CD4-positive, CD25-positive, alpha-beta regulatory T cell (primary cell): ENCODE measurements at places on chromosomes 7 and 10.
A peak's percentile ranks its signal among the peaks of the same experiment; 100 is the strongest.

GRCh38 chr7:68238204-68238805, 1241.7 kb downstream of the TYW1 start:
- no peak for DNase-seq

DNA sequence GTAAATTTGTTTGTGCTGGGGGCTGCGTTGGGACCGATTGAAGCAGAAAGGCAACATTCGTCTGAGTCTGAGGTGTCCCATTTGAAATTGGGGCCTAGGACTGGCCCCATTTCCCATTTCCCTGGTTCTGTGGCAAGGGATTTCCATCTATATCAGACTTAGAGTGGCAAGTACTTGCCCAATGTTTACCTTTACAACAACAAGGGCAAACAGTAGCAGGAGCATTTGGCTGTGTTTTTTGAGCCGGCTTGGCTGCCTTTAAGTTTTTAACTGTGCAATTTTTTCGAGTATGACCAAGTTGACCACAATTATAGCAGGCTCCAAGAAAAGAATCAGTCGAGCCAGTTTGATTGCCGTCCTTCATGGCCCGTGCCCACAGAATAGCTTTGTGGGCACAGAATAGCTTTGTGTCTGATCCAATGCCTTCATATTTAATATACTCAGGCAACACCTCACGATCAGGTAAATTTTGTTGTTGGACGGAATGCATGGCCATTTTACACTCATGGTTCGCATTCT, 4.7 kb upstream of the CYP17A1 start:
- no peak for DNase-seq

GRCh38 chr7:17646253-17646956, 293.9 kb downstream of the SNX13 start:
- peak; percentile 12 for DNase-seq

GRCh38 chr7:114630201-114630990, 215.8 kb downstream of the FOXP2 start:
- no peak for DNase-seq

DNA sequence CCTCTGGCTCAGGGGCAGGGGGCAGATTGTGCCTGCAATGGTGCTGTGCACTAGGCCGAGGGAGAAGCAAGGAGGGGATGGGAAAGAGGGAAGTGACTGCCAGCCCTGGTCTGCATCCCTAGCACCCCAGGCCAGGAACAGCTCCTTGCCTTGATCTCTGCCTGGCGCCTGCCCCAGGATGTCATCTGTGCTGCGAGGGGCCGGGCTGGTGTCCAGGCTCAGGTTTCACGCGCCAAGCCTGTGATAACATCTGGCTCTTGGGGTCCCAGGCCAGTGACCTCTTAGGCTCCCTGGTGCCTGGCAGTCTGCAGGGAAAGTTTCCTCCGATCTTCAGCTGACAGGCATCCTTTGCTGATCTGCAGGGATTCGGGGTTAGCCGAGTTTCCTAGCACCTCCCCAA, 193.5 kb upstream of the GPR26 start:
- no peak for DNase-seq

GRCh38 chr7:1855725-1856160, 185.7 kb downstream of the ELFN1 start:
- no peak for DNase-seq

DNA sequence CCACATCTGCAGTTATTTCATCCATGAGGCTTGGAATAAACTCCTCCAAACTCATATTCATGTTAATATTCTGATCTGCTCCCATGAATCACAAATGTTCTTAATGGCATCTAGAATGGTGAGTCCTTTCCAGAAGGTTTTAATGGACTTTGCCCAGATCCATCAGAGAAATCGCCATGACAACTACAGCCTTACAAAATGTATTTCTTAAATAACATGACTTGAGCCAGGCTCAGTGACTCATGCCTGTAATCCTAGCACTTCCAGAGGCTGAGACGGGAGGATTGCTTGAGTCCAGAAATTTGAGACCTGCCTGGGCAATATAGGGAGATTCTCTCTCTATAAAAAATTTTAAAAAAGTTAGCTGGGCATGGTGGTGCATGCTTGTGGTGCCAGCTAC, 102.1 kb upstream of the TMEM168 start:
- no peak for DNase-seq

GRCh38 chr10:11874568-11875493, 51.7 kb downstream of the PROSER2 start:
- no peak for DNase-seq

GRCh38 chr7:113657603-113658002, 261.2 kb downstream of the PPP1R3A start:
- DNase-seq, result no peak

GRCh38 chr7:130363026-130363847, 17.1 kb upstream of the CPA1 start:
- no peak for DNase-seq

- DNase-seq, result no peak
Measured at GRCh38 chr10:7649673-7650300, 17.0 kb downstream of the ITIH5 start.

- DNase-seq, result no peak
Measured at GRCh38 chr10:32318476-32318896, 28.5 kb downstream of the EPC1 start.

DNA sequence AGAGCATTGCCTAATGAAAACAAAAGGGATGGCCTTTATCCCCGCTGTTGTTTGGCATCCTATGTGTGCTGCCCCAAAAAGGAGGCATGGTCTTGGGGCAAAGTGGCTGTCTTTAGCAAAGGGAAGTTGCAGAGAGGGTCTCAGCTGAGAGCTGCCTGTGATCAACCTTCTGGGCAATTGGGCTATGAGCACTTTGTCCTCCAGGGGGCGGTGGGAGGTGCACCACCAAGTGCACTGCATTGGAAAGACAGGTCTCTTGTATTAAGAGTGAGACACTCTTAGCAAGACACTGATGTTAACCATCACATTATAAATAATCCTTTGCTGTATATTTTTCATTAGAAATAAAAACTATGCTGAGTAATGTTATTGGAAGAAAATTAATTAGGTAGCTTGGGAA, 314.8 kb downstream of the POM121L12 start:
- no peak for DNase-seq

DNA sequence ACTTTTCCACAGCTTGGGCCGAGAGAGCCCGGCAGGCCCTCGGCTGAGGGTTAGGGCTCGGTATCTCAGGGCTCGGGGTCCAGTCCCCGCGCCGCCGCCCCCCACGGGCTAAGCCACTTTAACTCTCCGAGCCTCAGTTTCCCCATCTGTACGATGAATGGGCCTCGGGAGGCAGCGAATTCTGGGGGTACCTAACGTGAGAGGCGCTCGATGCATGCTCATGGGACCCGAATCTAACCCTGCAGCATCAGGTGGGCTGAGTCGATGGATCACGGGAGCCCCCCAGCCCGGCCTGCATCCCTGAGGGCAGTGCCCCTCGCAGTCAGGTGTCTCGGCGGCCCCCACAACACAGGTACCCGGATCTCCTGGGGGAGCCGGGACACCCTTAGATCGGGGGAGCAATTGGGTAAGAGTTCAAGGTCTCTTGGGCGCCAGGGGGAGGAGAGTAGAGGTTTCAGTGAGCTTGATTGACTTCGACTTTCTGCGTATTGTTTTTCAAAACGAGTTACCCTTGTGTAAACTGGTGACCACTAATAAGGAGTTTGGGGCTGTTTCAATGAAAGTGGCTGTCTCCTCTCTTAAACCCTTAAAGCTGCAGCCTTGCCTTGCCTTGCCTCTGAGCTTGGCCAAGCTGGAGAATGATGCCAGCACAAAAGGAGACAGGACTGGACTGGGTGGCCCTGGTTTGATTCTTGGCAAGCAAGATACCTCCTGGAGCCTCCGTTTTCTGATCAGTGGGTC, 631 bp downstream of the POR start:
- peak; percentile 5 for DNase-seq

DNA sequence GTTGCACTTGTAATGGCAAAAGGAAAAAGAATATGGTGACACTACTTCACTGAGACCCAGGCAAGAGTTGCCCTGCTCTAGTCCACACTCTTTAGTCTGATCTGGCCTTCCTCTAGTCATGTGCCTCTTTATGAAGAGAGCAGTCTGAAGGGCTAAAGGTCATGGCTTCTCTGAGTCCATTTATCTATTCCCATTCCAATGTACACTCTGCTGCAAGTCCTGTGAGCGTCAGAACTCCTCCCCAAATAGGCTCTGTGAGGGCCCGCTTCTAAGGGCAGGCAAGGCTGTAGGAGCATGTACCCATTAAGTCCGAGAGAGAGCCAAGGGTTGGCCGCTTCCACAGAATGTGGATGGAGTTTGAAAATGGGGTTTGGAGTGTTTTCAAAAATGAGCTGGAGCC, 209.3 kb downstream of the AHR start:
- DNase-seq, result no peak

- peak; percentile 18 for DNase-seq
Measured at GRCh38 chr7:75756991-75757676, 14.9 kb downstream of the CCL26 start.

DNA sequence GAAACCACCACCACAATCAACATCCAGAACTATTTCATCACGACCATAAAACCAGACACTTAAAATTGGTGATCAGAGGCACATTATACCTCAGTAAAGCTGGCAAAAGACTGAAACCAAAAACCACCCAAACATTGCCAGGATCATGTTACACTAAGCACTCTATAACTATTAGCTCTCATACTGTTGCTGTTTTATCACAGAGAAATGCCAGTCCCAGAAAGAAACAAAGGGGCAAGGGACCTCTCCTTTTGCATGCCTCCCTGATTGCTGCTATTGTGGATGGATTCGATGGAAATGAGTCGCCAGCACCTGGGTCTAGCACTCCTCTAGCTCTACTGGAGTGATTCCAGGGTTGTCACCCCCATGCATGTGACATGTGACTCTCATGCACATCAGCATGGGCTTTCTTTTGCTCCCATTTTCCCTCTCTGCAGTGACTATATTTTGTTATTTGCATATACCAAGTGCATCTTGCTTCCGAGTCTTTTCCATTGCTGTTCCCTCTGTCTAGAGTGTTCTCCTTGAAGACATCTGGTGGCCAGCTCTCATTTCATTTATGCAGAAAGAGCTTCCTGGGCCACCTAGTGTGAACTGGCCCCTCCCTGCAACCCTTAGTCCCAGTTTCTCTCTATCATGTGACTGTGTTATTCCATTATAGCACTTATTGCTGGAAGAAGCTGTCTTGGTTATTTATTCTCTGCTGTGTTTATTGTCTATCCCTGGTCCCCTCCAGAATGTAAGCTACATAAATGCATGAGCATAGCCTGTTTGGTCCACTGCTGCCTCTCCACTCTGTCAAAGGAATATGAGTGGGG, 300.6 kb downstream of the PLXNA4 start:
- no peak for DNase-seq

- no peak for DNase-seq
Measured at GRCh38 chr10:33880291-33880690, 545.8 kb upstream of the NRP1 start.

DNA sequence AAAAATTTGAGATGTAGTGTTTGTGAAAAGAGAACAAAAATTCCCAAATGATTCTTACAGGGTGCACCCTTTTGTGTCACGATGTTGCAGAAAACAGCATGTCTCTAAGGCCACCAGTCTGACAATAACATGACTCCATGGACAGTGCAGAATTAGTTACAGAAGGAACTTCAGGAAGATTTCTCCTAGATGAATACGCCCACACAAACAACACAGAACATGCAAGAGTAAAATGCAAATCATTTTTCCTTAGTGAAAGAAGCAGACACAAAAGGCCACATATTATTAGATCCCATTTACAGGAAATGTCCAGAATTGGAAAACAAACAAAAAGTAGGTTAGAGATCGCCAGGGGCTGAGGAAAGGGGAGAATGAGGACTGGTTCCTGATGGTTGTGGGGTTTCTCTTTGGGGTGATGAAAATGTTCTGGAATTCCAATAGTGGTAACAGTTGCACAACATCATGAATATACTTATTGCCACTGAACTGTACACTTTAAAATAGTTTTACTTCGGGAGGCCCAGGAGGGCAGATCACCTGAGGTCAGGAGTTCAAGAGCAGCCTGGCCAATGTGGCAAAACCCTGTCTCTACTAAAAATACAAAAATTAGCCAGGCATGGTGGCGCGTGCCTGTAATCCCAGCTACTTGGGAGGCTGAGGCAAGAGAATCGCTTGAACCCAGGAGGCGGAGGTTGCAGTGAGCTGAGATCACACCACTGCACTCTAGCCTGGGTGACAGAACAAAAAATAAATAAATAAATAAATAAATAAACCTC, 10.2 kb downstream of the ZC3HAV1 start:
- no peak for DNase-seq

- no peak for DNase-seq
Measured at GRCh38 chr7:3168869-3169268, 125.2 kb upstream of the CARD11 start.

- DNase-seq, result no peak
Measured at GRCh38 chr7:120941856-120942255, 8.7 kb upstream of the ING3 start.

DNA sequence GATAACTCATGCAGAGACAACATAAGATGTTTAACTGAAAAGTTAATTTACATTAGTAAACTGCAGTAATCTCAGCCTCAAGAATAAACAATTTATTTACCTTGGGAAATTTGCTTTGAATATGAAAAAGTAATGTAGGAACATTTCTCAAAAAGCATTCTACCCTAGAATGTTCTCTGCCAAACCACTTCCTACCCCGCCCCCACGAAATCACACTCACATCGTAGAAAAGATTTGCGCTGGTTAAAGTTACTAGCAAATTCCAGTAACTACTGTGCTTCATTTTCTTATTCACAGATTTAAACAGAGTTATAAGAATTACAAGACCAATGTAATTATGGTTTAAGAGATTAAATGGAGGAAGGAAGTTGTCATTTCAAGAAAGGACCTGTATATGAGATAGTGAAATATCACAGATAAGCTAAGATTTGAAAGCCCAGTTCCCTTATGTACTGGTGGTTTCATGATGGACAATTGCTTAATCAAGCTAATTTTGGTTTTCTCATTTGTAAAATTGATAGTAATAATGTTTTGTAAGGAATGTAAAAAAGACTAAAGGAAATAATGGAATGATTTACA, 175.4 kb downstream of the GNAI1 start:
- DNase-seq, result no peak

DNA sequence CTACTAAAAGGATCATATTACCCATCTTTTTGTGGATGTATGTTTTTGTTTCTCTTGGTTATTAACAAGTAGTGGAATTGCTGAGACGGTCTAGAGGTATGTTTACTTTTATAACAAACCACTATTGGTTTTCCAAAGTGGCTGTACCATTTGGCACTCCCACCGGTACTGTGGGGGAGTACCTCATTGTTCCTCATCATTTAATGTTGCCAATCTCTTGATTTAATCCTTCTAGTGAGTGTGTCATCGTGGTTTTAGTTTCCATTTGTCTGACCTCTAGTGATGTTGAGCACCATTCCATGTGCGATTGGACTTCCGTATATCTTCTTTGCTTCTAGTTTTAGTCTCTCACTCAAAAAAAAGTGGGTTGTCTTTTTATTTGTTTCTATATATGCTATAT, 50.4 kb downstream of the RBM33 start:
- no peak for DNase-seq

GRCh38 chr7:93315896-93316295, 83.7 kb downstream of the VPS50 start:
- no peak for DNase-seq

GRCh38 chr7:28389504-28390395, 22.6 kb upstream of the CREB5 start:
- DNase-seq, result no peak
